ENCODE measurements at places on chromosomes 12 and 14. TPM values are rescaled to one million over a fixed set of nuclear protein-coding genes. Genes with fewer than 3 reads are reported as not detected.
A peak's percentile ranks its signal among the peaks of the same experiment; 100 is the strongest.

DNA sequence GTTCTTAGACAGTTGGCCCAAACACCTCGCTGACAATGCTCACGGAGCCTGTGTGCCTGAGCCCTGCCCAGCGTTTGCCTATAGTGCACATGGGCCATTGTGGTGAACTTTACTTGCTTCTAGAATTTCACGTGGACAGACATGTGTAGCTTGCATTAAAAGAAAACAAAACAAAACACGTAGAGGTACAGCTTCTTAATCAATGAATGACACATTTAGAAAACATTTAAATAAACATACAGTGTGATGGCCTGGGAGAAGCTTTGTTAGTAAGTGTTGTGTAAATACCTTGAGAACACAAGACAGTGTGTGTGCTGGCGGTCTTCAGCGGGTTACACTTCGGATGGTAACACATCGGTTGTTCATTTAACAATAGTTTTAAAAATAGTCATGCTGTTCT lies 38.1 kb downstream of the SMOC1 start:
- DNase-seq, result no peak

DNA sequence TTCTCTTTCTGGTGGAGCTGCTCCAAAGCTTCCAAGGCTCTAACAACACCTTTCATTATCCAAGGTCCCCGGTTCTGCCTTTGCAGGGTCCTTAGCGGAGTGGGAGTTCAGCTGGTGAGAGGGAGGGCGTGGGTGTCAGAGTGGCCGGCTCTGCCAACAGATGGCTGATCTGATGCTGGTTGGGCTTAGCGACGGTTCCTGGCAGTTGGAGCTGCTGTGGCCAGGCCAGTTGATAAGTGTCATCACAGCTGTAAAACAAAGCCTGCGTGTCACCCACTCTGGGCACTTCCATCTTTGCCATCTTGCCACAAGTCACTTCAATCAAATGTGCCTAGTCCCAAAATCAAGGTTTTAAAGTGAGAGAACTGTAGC lies 36.3 kb downstream of the RIN3 start:
- DNase-seq, result no peak

- DNase-seq, result no peak
Measured at GRCh38 chr12:110012137-110012536, 12.9 kb downstream of the ANKRD13A start.

DNA sequence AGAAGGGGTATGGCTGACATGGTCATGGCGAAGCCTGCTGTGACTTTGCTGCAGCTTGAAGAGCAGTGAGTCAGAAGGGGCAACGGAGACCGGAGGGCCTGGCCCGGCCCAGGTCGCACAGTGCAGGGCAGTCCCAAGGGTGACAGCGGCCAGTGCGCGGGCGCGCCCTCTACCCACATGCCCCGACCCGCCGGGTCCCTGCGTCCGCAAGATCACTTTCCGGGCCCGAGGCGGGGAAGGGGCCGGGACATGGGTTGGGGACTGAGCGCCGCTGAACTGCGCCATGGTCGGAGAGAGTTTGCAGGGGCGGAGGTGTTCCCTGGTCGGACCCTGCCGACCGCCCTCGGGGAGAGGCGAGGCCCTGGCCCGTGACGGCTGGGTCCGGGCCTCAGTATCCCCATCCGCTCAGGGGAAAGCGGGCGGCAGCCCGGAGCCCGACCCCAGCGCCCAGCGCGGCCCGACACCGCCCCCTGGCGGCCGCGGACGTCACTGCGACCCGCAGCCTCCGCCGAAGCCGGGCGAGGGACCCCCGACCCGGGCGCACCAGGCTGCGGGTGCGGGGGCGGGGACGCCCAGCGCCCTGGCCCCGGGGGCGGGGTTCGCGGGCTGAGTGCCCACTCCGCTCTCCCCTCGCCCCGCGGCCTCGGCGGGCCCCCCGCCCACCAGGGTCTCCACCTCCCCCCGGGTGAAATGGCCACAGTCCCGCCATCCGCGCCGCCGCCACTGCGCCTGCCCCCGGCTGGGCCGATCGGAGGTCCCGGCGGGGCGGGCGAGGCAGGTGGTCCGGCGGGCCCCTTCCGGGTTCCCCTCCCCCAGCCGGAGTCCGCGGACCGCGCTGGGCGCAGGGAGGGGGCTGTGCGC lies 7.2 kb upstream of the ANKRD9 start:
- DNase-seq, result peak; percentile 76

- DNase-seq, result no peak
Measured at GRCh38 chr12:5710260-5710878, 234.7 kb downstream of the ANO2 start.

DNA sequence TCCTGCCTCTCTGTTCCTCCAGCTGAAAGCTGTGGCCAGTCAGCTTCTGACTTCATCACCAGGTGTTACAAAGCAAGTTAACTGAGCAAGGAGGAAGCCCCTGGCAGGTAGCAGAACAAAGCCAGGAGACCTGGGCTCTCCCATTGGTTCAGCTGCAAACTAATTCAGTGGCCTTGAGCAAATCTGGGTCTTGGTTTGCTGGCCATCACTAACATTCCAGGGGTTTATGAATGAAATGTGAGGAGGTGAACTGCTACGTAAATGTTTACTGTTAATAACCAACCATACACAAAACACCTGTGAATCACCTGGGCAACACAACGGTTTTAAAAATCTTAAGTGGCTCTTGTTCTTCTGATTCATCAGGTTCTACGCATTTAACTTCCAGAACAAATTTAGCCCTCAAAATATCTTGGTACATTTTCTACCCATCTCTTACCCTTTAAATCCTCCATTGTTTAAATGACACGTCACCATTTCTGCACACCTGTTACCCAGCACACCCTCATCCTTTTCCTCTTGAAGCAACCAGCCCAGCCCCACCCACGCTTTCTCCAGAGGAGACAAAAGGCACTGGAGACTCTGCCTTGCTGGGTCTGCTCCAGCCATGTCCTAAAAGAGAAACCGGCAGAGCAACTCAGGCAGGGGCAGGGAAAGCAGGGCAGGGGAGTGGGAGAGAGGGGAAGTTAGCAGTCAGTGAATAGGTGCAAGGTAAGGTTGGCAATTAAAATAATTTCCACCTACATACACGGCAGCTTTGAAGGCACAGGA lies 49.3 kb upstream of the TSPAN11 start:
- DNase-seq, result no peak

DNA sequence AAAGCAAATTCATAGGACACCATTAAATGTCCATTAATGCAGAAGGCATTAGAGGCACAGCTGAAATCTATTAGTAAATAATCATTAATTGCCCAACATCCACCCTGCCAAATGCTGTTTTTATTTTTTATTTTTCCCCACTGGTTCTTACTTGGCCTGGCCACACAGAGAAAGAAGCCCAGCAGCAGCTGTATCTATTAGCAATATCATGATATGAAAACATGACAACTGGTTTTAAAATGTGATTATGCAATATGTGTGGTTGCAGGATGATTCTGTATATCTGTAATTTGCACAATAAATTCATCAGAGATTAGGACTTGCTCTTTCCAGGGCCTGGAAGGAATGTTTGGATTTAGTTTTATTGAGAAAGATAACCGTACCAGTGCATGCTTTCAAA lies 44.9 kb downstream of the SIX6 start:
- no peak for DNase-seq

Gene ARHGAP9
- 3.9 TPM for total RNA-seq

- no peak for DNase-seq
Measured at GRCh38 chr12:122844366-122844971, 9.2 kb downstream of the HIP1R start.

Gene LPAR5
- 0.57 TPM for total RNA-seq

Gene NPFF
- 0.57 TPM for total RNA-seq

Gene IRAK3
- 0.89 TPM for total RNA-seq

Gene HIGD1C
- not detected for total RNA-seq

Gene DNAI7
- not detected for total RNA-seq

DNA sequence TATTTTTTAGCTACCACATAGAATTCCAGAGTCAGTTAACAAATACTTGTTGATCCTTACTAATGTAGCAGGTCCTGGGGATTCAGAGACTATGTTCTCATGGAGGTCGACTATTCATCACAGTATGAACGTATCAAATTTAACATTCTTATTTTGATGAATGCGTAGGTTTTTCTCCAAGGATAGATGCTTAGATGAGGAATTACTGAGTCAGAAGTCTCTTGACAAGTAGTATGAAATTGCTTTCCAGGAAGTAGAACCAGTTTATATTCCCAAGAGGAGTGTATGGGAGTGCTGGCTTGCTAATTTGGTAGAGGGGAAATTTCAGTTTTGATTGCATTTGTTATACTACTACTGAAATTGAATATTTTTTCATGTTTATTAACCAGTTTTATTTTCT lies 42.8 kb upstream of the CRADD start:
- no peak for DNase-seq

Gene RASSF9
- 0.33 TPM for total RNA-seq

Gene KLRC3
- total RNA-seq, result not detected

Gene NRXN3
- 2.9 TPM for total RNA-seq

DNA sequence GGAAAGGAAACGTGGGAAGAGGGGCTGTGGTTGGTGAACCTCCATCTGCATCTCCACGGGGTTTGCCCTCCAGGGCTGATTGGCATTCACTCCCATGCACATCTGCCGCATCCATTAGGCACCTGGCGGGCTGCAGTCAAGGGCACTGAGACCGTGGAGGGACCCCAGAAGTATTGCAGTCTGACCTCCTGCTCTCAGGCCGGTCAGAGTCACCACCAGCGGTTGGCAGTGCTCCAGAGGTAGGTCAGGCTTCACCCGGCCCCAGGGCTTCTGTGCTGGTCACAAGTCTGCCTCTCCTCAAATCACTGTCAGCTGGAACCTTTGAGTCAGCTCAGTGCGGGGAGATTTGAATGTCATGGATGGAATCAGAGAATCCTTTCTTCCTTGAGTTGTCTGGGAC lies 132.3 kb downstream of the PAPOLA start:
- no peak for DNase-seq

Gene PLEKHG7
- not detected for total RNA-seq

GRCh38 chr12:98110536-98110935 lies 404.9 kb upstream of the TMPO start:
- no peak for DNase-seq

DNA sequence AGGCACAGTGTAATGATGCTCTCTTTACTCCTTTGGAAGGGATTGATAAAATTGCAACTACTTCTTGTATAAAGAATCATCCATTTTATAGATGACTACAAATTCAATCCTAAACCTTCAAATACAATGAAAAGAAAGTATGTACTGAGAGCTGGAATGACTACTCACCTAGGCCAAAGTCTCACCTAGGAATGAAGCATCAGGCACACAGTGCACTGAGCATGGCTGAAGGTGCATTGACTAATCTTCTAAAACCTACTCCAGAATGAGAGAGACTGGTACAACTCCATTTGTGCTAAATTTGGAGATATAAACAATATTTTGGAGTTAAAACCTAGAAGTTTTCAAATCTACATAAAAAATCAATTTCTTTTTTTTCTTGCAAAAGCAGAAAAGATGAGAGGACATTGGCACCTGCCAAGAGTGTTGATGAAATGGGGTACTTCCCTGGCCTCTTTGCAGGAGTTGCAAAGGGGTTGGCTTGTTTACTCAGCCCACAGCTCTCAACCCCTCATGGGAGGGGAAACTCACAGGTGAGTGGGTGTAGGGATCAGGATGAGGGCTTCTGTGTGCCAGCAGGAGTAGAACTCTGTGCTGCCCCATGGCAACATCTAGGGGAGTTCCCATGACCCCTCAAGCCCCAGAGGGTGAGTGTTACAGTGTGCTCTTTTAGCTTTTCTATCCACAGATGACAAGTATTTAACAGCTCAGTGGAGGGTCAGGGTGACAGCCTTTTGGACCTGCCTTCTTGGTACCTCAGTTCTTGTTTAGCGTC lies 31.3 kb downstream of the CLECL1 start:
- DNase-seq, result no peak

DNA sequence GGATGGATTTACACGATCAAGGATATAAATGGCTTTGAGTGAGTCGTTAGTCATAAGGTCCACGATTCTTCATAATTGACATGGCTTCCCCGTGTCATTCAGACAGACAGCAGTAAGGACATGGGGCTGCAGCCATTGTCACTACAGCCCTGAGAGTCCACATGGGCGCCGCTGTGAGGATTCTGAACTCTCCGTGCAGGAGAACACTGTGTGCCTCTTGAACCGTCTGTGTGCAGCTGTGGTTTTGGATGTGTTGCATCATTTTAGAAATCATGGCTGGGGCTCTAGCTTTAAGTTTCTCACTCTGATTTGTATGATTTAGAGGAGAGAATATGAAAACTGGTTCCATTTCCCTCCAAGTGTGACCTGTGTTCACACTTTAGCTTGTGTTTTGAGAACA lies 47.2 kb downstream of the NPAS3 start:
- DNase-seq, result no peak

DNA sequence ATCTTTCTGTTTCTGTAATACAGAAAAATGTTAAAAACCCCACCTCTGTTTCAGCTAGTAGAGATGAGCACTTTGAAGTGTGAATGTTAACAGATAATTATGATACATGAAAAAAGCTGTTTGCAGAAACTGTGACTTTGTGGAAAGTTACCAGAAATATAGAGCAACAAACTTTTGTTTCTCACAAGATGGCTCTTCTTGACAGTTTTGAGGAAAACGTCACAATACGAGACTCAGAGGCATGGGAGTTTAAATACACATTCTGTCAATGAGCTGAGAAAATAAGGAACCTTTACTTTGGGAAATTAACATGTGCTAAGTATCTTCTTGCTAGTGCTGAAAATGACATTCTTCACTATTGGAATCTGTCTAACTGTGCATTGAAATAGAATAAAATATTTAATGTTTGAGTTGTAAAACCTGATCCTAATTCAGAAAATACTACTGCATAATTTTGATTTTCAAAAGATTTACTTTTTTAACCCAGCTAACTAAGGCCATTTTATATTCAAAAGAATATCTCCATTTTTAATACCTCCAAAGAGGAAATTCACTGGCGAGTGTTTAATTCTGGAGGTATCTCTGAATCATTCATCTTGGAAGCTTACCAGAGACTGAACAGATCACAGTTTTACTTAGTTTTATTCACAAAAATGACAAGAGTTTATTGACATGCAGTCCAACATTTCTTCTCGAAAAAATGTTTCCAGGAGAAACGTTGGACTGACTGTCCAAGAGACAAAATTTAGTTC lies 308.9 kb upstream of the LRFN5 start:
- DNase-seq, result no peak

DNA sequence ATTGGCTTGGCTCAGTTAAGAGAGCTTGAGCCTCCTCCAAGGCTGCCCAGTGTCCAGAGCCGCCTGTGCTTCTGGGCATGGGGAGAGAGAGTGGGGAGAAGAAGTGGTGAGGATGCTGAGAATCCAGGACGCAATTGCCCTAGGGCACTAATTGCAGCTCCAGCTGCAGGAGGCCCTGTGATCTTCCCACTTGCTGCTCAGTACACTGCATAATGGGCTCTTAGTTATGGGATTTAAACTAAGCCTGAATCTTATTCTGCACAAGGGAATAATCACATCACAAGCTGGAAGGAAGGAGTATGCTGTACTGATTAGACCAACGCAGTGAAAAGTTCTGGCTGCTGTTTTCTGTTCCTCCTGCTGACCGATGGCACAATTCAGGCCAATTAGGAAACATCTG lies 101.0 kb upstream of the PRMT8 start:
- DNase-seq, result no peak

GRCh38 chr12:43208627-43209026 lies 343.4 kb downstream of the ADAMTS20 start:
- DNase-seq, result no peak

Gene CHST11
- total RNA-seq, result 23.2 TPM
